Amygdala (tissue), 56 donors: ENCODE measurements at places on chromosomes 6 and 20.

DNA sequence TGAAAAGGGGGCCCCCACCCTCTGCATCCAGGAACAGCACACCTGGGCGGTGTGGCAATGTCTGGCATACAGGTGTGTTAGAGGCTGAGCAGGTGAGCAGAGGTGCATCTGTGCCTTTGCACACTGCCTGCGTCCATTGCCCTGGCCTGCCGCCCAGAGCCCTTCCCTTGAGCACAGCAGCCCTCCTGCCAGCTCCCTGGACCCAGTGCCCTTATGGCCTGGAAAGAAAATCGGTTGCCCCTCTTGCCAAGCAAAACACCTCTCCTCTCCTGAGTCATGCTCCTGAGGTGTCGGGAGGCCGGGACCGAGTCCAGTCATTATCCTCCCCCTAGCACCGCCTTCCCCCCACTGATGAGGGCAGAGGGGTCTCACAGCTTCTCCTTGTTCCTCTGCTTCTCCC is 259.9 kb downstream of the SMOC2 start:
- no peak for DNase-seq

DNA sequence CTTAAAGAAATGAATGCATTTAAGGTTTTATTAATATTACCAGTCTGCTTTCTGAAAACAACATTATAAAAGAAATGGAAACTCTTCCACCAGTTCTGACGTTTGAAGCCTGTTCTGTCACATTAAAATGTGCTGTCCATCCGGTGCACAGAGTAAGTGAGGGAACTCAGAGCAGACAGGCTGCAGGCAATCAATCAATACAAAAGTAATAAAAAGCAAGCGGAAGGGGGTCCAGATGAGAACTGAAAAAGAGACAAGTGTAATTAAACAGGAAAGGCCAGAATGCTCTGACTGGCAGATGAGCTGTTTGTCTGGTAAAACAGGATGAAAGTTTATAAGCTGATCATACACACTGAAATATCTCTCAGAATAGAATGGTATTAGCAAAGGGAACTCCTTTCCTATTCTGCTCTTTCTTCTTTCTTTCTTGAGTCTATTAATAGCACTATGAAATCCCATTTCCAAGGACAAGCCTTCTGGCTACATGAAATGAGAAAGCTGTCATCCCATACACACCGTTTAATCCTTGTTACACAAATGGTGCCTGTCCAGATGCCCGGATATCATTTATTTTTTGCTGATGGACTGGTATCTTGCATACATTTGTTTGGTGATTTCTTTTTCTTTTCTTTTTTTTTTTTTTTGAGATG is 94.3 kb downstream of the RAMACL start:
- DNase-seq = no peak

- DNase-seq = no peak
These were observed 42.7 kb downstream of the REPS1 start for GRCh38 chr6:138945354-138945753.

DNA sequence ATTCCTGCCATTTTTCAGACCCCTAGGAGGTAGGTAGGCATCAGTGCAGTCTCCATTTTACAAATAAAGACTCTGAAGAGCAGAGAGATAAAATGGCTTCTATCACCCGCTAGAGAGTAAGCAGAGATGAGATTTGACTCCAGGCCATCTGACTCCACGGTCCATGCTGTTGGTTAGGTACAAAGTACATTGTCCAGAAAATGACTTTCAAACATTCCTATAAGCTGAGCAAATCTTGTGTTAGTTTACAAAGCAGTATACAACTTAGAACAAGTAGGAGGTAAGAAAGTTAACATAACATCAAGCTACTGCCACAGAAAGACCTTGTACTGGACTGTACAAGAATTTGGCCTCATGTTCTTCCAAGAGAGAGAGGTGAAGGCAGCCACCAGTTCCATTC is 14.9 kb downstream of the BTN1A1 start:
- DNase-seq = no peak

GRCh38 chr6:20757761-20758160 is 223.5 kb downstream of the CDKAL1 start:
- DNase-seq = no peak

DNA sequence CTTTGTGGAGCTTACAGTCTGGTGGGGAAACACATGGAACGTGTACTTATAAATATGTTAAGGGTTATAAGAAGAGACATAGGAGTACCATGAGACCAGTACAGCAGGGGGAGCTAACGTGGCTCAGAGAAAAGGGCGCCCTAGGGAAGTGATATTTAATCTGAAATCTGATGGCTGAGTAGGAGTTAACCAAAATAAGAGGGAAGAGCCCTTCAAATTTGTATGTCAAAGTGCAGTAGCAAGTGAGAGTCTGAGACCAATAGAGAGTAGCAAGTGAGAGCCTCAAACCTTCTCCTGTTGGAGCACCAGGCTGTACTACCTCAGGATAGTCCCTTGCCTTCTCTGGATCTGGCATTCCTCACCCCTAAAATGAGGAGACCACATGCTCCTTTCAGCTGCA is 6.1 kb upstream of the PKIG start:
- DNase-seq = no peak
